Peyer's patch (tissue), 4 donors: ENCODE measurements at places on chromosomes 4 and X.

DNA sequence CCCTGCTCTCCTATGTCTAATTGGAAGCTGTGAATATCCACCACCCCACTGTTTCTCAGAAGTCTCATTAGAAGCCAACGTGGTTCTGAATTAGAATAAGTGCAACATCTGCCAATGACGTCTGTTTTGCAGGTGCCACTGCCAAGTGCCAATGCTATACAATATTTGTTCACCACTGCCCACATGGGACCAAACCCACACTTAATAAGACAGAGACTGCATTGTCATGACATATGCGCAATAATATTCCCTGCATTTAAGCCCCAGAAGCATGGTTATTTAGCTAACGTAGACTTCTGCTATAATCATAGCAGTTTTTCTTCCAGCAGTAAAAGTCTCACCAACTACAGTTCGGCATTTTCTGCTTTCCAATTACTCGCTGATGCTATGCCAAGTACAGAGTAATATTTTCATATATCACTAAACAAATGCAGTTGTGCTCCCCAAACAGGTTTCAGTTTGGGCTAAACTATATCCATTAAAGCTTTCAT is 262.5 kb upstream of the PCDH18 start:
- no peak for DNase-seq

- no peak for DNase-seq
These were observed 26.7 kb upstream of the SLC2A9 start for GRCh38 chr4:10047967-10048366.

- no peak for DNase-seq
These were observed 29.5 kb upstream of the SERTM2 start for GRCh38 chrX:111481896-111482295.

GRCh38 chr4:183399126-183399522 is 45.3 kb upstream of the CDKN2AIP start:
- DNase-seq, result no peak

DNA sequence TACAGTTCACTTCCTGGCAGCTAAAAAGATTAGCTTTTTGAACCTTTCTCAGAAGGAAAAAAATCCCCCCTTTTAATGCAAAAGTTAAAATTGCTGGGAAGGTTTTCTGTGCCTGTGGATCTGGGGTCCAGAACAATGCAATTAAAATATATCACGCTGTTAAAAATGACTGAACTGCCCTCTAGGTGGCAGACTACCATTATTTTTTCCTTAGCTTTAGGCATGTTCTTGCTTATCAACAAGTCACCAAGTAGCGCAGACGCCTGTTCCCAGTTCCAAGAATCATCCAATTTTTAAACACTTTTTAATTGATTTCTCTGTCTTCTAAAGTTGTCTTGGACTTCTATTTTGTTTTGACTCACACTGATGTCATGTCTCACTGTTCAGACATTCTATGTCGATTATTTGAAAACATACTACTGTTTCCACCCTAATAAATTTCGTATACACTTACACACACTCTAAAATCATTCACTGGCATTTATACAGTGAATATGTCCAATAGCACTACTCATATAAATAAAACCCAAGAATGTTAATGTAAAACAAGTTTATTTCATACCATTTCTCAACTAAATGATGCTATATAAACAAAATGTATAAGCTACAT is 661.6 kb downstream of the RAPGEF2 start:
- DNase-seq, result no peak

DNA sequence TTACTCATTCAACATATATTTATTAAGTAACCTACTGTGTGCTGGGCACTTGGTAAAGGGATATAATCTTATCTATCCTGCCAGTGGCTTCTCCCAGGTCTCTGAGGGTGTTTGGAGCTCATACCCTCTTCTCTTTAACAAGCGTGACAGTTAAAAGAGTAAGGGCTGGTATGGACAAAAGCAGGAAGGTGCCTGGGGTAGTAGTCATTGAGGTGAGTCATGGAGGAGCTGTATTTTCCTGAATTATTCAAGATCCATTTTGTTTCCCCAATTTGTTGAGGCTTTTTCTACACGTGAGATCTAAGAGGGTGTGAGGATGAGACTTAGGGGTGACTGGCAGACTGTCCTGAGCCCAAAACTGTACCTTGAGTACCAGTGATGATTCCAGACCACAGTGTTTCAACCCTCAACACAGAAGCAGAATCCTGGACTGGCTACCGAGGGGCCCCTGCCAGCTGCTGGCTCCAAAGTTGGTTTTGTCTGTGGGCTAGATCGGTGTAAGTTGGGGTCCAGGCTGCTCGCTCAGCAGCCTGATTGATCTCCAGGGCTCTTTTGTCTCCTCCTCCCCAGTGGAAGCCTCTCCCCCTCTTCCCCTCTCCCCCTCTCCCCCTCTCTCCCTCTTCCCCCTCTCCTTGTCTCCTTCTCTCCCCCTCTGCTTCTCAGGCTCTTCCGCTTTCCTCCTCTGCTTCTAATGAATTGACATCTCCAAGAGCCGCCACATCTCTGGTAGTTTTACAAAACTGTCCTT is at the start of gene DRP2:
TSS of gene DRP2 (plus strand) at position 671 of the 748 bp plus-strand sequence. CDS start 11,862 bp downstream, outside the sequence.
- DNase-seq, result no peak

GRCh38 chrX:136157187-136157586 is 9.9 kb downstream of the FHL1 start:
- DNase-seq, result no peak

GRCh38 chr4:157012296-157012695 is 40.7 kb upstream of the PDGFC start:
- DNase-seq, result no peak
